Kidney tubule cell (primary cell): ENCODE measurements at places on chromosomes 5 and 9.

GRCh38 chr5:4735261-4735660 lies 404.9 kb upstream of the ADAMTS16 start:
- DNase-seq, result peak; percentile 19

GRCh38 chr9:95383185-95383676 lies 65.7 kb upstream of the FANCC start:
- DNase-seq, result peak; percentile 20

DNA sequence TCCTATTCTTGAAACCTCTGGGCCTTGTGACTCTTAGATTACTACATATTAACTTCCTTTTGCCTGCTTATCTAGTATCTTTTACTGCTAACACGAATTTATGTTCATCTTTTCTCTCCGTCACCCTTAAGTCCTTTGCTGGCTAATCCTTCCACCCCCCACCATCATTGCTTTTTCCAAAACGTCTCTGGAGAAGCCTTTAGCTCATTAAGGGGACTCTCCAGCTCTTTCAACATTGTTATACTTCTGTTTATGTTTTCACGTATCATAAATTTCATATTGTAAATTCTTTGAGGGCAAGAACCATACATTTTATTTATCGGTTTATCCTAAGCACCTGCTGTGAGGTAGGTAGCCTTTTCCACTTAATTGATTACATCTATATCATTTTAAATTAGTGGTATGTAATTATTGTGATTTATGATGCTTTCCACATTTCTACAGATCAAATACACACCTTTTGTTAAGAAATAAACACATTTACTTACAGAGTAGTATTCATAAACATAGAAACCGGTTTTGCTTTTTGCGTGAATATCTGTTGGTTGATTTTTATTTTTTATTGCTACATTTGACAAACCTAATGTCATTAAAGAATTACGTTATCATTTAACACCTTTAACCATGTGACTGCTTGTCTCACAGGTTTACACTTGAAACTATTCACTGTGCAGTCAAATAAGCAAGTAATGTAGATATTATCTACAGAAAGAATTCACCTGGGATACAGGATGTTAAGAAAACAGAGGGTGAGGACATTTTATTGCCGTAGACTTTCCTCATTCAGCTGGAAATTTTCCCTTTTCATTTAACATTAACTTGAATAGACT lies 15.4 kb upstream of the SNX2 start:
- no peak for DNase-seq

DNA sequence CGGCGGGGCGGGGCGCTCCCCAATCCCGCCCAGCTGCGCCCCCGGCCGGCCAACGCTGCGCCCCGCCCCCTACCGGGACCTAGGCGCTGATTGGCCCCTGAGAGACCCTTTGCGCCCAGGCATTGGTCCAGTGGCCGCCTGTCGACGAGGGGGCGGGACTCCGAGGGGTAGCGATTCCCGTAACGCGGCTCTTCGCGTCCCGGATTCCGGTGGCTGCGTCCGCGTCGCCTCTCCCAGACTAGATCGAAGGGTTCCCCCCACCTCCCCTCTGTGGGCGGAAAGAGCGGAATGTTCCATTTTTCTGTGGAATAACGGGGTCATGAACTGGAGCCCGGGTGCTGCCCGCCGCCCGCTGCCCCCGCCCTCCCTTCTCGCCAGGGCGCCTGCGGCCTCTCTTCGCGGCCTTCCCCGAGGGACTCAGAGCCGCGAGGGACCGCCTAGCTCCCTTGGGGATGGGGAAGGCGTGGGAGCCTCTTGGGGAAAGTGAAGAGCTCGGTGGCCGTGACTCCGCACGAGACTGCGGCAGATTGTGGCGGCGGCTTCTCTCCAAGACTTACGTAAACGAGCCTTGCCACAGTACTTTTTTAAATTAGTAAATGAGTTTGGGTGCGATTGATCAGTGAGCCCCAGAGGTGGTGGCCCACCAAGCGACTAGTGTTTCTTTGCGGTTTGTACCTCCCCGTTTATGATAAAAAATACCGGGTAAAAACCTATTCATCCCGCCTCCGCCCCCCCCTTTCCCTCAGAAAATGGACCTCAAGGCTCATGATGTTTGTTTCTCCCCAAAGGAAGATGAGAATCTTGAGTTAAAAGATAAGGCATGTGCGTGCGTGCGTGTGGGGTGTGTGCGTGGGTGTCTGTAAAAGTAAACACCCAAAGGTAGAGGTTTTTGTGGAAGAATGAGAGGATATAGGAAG lies 493 bp upstream of the IL6ST start:
- peak; percentile 98 for DNase-seq

DNA sequence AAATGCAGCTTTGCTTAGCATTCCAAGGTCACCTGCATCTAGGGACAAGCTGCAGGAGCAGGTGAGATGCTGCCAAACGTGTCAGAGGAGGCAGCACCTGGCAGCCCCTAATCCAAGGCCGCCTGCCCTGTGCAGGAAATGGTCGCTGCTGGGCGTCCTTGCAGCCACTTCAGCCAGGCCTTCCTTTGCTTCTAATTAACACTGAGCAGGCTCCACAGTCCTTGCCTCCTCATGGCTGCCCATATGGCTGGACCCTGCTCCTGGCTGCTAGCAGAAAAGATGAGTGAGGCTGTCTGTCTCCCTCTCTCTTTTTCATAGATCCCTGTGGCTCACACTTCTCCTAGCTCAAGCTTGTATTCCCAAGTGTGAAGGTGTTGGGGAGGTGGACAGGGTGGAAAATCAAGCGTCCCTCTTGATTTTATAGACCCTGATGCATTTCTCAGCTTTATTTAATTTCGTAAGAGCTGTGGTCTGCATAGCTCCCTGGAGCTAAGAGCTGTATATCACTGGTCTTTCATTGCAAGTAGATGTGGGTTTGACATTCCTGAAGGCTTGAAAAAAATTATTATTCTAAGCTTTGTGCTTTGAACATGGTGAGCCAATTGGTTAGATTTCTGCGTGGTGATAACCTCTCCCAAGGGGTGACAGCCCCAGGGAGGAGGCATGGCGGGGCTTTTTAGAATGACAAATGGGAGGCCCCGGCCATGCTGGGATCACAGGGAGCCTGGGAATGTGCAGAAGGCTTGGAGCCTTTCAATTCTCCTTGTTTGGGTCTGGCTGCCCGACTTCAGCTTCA lies 193.8 kb downstream of the SLIT3 start:
- DNase-seq, result no peak

DNA sequence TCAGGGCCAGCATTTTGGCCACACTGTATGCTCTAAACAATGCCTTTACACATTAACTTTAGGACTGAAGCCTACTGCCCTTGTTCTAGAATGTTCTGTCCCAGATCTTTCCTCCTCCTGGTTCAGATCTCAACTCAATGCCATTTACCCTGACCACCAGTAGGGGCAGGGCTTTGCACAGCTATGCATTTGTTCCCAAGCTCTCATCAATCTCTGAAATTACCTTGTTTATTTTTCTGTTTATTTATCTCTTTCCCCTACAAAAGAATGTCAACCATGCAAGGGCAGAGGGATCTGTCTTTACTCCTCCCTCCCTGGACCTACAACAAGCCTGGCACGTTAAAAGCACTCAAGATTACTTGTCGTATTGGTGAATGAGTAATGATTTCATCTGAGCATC lies 612.9 kb downstream of the BNC2 start:
- no peak for DNase-seq

GRCh38 chr5:76252437-76252836 lies 150.6 kb upstream of the IQGAP2 start:
- DNase-seq, result peak; percentile 88

- DNase-seq, result peak; percentile 56
Observed at GRCh38 chr9:131402073-131402472, 8.2 kb downstream of the PRRC2B start.

DNA sequence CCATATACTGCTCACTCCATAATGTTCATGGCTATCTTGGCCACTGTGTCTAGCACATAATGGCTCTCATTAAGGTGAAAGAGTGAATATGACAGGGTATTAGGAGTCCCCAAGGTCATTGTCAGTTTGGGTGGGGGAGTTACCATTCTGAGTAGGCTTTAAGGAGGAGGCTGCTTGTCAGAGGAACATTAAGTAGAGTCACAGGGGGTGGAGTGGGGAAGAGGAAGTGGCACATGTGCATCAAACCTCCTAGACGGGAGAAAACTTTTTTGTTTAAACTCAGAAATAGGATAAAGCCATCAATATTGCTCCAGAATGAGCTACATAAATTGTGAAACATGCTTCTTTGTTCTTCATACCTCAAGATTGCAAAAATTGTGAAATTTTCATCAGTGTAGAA lies 45.5 kb downstream of the DAB2IP start:
- DNase-seq, result no peak
